Right ventricle myocardium inferior (tissue), 1 donor: ENCODE measurements at places on chromosomes 7 and 10. TPM values are rescaled to one million over a fixed set of nuclear protein-coding genes. Genes with fewer than 3 reads are reported as not detected.

ACTL6B gene
- not detected for total RNA-seq

SFTPD gene
- total RNA-seq: 0.43 TPM

HECW1 gene
- total RNA-seq: not detected

NOS3 gene
- 19.4 TPM for total RNA-seq

SLC39A12 gene
- not detected for total RNA-seq

INHBA gene
- total RNA-seq: 0.89 TPM

PAOX gene
- 3.5 TPM for total RNA-seq

GPRIN2 gene
- total RNA-seq: not detected

GBF1 gene
- total RNA-seq: 44.0 TPM

C10orf71 gene
- total RNA-seq: 108 TPM

EMX2 gene
- total RNA-seq: not detected

HOXA5 gene
- not detected for total RNA-seq

AKR1C8 gene
- not detected for total RNA-seq

SLC26A4 gene
- total RNA-seq: 0.27 TPM

SYCE1 gene
- total RNA-seq: 0.35 TPM

PNLIP gene
- not detected for total RNA-seq

TCAF2 gene
- total RNA-seq: 0.38 TPM

ZNF32 gene
- total RNA-seq: 52.7 TPM

BLOC1S2 gene
- 20.9 TPM for total RNA-seq

GRID2IP gene
- not detected for total RNA-seq

ADIRF gene
- total RNA-seq: 54.6 TPM

ELAPOR2 gene
- total RNA-seq: 6.4 TPM

OR2A1 gene
- total RNA-seq: not detected

TDRD1 gene
- total RNA-seq: 4.0 TPM

MKX gene
- 0.14 TPM for total RNA-seq

CHAT gene
- total RNA-seq: not detected

VGF gene
- total RNA-seq: not detected

TEX36 gene
- not detected for total RNA-seq

GIMAP5 gene
- total RNA-seq: 9.0 TPM

NUDCD3 gene
- total RNA-seq: 112 TPM

GNAT3 gene
- total RNA-seq: not detected

TLL2 gene
- 10.8 TPM for total RNA-seq

AMZ1 gene
- total RNA-seq: 0.05 TPM
